ENCODE measurements at places on chromosomes 16 and 17.

DNA sequence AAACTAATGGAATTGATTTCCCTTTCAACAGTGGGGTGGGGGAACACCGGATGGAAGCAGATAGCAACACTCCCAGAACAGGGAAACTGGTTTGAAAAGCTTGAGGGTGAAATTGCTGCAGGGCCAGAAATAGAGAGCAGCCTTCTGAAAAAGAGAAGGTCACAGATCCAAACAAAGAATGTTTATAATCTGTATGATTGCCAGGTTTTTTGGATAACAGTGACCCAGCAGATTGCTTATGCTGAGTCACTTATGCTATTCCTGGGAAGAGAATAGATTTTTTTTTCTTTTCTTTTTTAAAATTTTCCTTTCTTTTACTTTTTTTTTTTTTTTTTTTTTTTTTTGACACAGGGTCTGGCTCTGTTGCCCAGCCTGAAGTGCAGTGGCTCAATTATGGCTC lies 641.3 kb downstream of the KCNJ2 start:
- no peak for DNase-seq

DNA sequence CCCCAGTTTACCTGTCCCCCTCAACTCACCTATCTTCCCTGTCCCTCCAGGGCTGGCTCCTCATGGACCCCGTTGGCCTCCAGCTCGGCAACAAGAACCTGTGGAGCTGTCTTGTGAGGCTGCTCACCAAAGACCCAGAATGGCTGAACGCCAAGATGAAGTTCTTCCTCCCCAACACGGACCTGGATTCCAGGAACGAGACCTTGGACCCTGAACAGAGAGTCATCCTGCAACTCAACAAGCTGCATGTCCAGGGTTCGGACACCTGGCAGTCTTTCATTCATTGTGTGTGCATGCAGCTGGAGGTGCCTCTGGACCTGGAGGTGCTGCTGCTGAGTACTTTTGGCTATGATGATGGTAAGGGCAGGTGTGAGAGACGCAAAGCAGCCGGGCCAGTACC lies 31.3 kb downstream of the NLRC5 start:
- no peak for DNase-seq

DNA sequence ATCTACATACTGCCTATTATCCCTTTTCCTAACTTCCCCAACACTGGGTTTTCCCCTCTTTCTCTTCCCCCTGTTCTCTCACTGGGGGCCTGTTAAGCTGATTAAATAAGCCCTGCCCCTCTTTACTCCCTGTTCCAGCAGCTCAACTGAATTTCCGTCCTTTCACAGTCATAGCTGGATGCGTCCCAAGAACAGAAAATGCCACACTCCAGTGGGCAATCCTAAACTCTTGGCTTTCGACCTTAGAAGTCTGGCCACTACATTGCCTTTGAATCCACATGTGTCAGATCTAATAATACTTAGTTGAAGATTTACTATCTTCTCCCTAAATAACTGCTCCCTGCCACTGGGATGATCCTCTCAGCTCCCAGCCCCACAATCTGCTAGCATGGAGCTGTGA lies 34.5 kb downstream of the KCNJ16 start:
- no peak for DNase-seq

DNA sequence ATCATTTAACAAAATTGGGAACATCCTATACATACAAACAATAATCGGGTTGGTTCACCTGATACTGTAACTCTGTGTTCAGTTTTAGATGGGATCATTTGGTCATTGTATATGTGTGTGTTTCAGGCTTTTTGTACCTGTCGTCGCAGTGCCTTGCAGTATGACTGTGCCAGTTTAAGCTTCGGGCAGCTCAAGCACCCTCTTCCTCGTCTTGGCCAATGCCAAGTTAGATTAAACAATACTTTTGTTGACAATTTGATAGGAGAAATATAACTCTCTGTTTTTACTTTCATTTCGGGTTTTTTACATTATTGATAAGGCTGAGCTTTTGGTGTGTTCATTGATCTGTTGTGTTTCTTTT lies 37.0 kb upstream of the ARHGAP17 start:
- DNase-seq = no peak

- no peak for DNase-seq
Observed at GRCh38 chr16:86977076-86977676, 340.0 kb downstream of the C16orf95 start.

DNA sequence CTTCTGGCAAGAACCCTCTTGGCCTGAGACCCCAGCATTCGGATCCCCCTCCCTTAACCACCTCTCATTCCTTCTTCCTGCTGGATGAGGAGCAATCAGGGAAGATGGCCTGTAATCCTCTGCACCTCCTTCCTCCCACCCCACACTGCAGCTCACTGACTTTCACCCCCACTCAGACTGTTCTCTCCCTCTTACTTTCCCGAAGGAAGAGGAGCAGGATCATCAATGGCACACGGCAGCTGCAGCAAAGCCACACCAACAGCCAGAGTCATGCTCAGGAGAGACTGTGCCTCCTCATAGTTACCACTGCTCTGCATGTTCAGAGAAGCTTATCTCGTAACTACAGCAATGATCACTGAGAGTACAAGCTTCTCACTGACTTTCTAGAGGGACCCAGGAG lies 10.1 kb upstream of the TMEM101 start:
- DNase-seq = no peak

DNA sequence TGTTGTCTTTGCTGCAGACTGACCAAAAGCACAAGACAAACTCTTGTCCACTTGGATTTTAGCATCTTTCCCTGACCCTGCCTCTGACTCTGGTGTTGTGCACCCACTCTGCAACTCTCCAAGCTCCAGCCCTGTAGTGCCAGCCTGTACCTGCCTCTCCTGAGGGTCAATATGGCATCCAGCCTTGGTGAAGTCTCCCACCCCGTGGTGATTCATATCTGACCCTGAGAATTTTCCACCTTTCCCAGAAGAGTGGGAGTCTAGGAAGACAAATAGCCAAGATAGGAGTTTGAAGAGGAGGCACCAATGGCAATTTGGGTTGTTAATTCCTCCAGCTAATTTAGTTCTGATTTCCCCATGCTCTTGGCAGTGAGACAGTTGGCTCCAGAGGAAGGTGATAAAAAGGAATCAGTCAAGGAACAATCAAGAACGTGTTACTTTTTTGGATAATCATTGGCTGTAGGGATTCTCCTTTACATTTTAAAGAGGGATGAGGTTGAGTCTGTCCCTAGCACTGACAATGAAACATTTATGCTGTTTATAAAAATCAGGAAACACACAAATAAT lies 416.0 kb downstream of the MAF start:
- DNase-seq = no peak

- no peak for DNase-seq
Observed at GRCh38 chr16:57684626-57685358, 9.8 kb upstream of the DRC7 start.

GRCh38 chr17:54920819-54921218 lies 20.2 kb downstream of the TOM1L1 start:
- no peak for DNase-seq

DNA sequence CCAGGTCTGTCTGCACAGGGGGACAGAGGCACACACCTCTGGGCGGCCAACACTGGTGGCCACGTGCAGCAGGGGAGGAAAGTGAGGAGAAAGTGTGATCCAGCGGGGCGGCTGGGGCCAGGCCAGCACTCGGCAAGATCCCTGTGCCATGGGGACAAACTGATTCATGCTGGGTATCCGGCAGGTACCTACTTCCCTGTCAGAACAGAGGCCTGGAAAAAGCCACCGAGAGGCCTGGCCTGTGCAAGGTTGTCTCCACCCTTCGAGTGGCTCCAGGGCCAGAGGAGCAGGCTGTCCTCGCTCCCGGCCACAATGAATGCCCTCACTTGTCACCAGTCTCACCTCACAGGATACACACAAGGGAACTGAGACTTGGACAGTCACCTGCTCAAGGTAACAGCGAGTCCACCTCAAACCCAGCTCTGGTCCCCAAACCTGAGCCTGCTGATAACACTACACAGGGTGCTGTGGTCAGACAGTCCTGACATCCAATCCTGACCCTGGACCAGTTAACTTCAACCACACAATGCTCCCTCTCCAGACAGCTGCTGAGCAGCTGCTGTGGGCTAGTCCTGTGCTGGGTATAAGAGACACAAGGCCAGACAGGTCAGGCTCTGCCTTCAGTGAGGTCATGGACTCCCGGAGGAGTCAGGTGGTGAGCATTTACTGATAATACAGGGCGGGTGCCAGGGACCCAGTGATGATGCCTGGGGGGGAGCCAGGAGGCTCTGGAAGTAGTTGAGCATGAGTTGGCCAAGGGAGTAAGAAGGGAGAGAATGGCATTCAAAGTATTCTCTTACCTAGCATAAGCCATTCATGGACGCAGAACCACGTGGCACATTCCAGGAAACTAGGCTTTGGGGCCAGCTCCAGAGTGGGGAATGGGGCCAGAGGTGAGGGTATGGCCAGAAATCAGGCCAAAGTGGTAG lies 53.0 kb downstream of the VAC14 start:
- no peak for DNase-seq

- no peak for DNase-seq
Observed at GRCh38 chr17:16943541-16944333, 28.2 kb downstream of the TNFRSF13B start.

DNA sequence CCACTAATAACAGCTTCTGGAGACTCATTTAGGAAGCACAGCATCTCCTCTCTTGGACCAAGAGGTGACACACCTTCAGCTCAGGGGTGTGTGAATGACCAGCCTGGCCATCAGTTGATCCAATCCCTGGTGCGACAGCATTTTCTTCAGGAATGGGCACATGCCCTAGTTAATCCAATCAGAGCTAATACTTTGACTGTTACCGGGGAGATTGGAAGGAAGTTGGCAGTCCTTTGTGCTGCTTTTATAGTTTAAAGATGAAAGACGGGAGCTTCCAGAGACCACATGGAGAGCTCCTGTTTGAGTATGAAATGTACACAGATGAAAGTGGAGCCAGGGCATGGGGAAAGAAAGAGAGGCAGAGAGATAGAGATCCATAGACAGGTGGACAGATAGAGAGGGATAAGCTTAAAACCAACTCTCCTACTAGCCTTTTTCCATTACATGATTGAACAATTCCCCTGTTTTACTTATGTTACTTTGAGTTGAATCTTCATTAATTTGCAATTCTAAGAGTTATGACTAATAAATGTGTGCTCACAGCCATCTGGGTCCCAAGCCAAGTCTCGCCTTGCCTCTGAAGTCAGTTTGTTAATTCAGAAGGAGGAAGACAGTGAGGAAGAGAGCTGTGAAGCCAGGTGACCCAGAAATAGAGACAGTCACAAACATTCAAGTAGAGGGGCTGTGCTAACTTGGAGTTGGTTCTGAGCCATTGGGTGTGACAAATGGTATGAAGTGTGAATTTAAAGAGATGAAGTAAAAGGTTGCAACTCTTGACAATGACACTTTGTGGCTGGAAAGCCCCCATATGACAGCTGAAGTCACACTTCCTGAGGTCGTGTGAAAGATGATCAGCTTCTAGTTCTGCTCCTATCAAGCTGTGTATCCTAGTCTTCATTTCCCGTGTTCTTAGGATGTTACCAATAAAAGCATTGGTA lies 120.0 kb upstream of the GOT2 start:
- no peak for DNase-seq

- DNase-seq = no peak
Observed at GRCh38 chr17:78675316-78675616, 98.1 kb upstream of the DNAH17 start.

GRCh38 chr17:48457080-48457836 lies 27.2 kb upstream of the SKAP1 start:
- peak; percentile 69 for DNase-seq

DNA sequence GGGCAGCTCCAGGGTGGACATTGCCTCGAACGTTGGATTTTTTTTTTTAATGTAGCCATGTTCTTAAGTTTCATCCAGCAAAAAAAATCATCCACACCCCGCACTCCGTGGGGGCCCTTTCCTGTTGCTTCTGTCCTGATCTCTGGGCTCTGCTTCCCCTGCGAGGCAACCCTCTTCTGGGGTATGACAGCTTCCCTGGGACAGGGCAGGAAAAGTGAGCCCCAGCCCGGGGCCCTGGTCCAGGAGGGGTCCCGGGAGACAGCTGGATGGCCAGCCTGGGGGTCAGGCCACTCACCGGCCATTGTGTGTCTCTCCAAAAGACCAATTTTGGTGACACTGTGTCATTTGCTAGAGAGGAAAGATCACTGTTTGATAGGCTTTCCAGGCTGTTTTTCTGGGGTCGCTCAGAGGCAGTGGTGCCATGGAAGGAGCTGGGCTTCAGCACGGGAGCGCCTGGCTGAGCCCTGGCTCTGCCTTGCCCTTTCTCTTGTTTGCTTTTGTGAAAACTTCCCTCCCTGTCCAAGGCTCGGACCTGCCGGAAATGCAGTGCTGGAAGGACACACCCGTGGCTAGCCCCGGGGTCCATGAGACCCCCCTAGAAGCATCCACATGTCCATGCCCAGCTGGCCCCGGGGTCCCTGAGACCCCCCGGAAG lies 41.0 kb upstream of the CHMP6 start:
- DNase-seq = no peak

DNA sequence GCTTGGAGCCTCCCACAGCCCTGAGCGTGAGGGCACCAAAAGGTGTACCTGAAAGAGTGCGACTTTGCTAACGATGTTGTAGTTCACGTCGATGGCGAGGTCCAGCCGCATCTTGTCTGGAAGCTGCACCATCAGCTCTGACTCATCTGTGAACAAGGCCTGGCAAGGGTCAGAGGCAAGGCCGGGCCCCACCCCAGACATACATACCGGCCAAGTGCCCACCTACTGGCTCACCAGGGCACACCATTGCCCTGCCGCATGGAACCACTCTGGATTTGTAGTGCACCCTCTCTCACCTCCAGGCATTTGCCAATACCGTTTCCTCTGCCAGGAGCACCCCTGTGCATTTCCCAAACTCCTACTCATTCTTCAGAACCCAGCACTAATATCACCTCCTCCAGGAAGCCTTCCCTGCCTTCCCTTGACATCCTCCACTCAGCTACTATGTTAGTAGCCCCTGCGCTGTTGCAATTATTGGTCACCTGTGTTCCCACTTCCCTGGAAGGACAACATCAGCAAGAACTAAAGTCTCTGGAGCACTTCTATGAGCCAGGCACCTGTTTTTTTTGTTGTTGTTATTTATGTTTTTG lies 69.4 kb downstream of the CNGB1 start:
- no peak for DNase-seq

DNA sequence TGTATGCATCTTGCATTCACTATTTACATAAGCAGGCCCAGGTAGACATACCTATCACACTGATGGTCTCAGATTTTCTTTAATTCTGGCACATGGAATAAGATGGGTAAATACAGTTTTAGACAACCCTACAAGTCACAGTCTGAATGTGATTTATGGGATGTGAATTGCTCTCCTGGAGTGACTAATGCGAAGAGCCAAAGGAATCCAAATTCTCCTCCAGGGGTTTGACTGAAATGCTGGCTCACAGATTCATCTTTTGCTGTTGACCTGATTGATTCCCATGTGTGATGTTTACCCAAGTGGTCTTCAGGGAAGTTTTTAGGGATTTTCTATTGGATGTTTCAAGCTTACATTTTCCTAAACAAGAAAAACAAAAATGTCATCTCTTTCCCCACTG lies 277.9 kb upstream of the MON1B start:
- DNase-seq = no peak

- peak; percentile 23 for DNase-seq
Observed at GRCh38 chr17:38746004-38746848, 1.9 kb downstream of the PCGF2 start.

GRCh38 chr16:2480948-2481347 lies 6.0 kb downstream of the TBC1D24 start:
- peak; percentile 20 for DNase-seq

Measured in DMS79 treated with DMSO at 0.1 percent for 48 hours (cell line).